ENCODE measurements at places on chromosomes 16 and 17.

DNA sequence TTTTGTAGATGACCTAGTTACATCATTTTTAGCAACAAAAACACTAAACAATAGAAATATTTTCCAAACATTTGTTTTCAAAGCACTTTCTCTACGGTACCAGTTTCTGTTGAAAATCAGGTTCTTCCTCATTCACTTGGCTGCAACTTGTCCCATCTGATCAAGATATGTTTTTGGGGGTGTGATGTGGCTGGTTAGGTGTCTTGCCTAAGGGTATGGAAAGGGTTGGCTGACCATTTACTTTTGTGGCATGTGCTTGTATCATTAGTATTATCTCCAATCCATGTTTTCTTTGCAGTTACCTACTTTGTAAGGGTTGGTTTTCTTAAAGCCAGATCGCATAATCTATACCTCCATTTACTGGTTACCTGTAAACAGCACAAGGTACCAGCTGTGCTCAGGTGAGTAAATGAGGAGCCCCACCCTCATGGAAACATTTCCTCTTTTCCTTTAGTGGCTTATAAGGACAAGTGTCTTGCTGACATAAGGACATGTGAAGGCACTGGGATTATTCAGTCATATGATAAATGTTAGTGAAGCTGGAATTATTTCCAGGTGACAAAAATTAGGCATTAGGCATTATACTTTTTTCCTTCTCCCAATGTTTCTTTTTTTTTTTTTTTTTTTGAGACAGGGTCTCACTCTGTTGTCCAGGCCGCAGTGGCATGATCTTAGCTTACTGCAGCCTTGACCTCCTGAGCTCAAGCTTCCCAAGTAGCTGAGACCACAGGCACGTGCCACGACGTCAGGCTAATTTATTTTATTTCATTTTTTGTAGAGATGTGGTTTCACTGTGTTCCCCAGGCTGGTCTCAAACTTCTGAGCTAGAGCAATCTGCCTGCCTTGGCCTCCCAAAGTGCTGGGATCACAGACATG, 162.0 kb downstream of the CCDC182 start:
- DNase-seq, result no peak

GRCh38 chr16:3610698-3611145, 684 bp downstream of the SLX4 start:
- no peak for DNase-seq

- DNase-seq, result no peak
Observed at GRCh38 chr17:80339118-80339517, 75.8 kb upstream of the ENDOV start.

DNA sequence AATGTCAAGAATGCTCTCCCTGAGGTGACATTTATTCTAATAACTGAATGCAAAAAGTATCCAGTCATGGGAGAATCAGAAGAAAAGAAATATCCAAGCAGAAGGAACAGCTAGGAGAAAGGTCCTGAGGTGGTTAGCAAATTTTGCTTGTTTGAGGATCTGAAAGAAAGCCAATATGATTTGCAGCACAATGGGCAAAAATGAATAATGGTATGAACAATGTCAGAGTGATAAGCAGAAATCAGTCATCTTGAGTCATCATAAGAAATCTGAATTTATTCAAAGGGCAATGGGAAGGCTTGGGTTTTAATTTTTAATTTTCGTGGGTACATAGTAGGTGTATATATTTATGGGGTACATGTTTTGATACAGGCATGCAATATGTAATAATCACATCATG, 68.5 kb downstream of the BRIP1 start:
- DNase-seq, result no peak

- no peak for DNase-seq
Observed at GRCh38 chr17:79784353-79785016, 6.5 kb downstream of the CBX2 start.

GRCh38 chr16:71357681-71358080, 842 bp upstream of the CALB2 start:
- no peak for DNase-seq

- DNase-seq, result no peak
Observed at GRCh38 chr17:10612957-10613744, 44.0 kb downstream of the MYH3 start.

DNA sequence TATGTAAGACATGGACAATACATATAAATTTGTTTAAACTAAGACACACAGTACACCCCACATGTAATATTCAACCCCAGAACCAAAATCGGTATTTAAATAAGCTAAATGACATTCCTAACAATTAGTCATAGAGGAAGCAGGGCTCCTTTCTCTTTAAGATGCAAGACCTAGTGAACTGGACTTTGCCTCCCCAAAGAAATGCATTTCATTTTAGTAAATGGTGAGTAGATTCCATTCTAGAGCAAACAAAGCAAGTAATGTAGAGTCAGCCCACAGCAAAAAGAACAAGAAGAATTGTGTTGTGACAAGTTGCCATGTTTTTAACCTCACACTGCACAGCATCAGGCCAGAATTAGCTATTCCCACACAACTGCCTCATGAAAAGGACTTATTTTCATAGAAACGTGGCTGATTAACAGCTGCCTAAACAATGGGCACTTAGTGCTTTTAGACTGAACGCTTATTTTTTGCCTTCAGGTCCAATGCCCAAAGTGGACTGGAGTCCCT, 14.4 kb downstream of the DNAJC7 start:
- DNase-seq, result no peak

GRCh38 chr16:1960665-1961630, 1.6 kb downstream of the NDUFB10 start:
- peak; percentile 53 for DNase-seq

- no peak for DNase-seq
Observed at GRCh38 chr17:46097497-46097896, 95.7 kb downstream of the KANSL1 start.

GRCh38 chr17:49494986-49495841, at the start of gene NGFR:
NGFR (plus strand) TSS chr17:49495293; CDS start chr17:49495418, 125 bp downstream.
- DNase-seq, result peak; percentile 51

- DNase-seq, result no peak
Observed at GRCh38 chr16:65965628-65966027, 400.9 kb upstream of the CDH5 start.

All from stimulated activated CD4-positive, alpha-beta T cell treated with anti-CD3 and anti-CD28 coated beads, Interleukin-12 subunit alpha, Interleukin-12 subunit beta, amount 100 ng/mL, for 4 hours (primary cell).